Stimulated activated CD8-positive, alpha-beta memory T cell treated with anti-CD3 and anti-CD28 coated beads, Interleukin-4, amount 100 ng/mL, for 24 hours (primary cell): ENCODE measurements at places on chromosomes 3 and 15.

DNA sequence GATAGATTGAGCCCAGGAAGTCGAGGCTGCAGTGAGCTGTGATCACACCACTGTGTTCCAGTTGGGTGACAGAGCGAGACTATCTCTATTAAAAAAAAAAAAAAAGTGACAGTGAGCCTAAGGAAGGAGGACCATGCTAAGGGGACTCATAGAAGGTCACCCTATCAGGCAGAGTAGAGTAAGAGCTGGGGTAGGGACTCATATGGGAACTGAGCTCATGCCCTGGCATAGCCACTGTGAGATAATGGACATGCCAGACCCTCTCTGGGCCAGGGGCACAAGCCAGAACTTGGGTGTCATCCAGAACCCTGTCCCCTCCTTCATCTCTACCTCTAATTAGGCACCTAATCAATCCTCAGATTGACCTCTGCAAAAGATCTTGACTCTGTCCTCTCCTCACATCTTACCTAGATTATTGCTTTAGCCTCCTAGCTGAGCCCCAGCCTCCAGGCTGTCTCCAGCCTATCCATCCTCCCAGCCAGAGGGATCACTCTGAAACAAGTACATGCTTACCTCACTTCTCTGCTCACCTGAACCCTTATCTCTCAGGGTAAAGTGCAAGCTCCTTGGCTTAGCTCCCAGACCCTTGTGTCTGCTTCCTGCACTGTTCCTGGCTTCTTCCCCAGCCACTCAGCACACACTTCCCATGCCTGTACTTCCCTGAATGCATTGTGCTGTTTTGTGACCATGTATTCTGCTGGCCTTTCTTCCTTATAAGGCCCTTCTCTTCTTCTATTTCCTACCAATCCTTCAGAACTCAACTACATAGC is 76.4 kb downstream of the DAPK2 start:
- DNase-seq, result no peak

DNA sequence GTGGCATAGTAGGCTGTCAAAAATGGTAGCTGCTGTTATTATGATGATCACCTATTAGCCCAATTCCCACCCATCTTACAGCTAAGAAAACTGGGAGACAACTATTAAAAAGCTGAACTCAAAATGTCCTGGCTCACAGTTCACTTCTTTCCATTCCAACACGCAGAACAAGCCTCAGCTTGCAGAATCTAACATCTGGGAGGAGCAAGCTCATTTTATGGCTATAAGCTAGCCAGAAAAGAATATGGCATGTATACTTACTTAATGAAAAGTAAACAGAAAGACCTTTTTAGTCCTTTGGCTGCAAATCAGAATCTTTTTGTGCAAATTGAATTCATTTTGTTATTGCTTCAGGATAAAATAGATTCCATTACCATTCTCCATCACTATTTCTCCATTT is 34.8 kb upstream of the CFAP20DC start:
- DNase-seq, result no peak

- no peak for DNase-seq
Measured at GRCh38 chr3:197487911-197488391, 67.8 kb downstream of the BDH1 start.

- DNase-seq, result no peak
Measured at GRCh38 chr3:152413240-152413639, 144.5 kb downstream of the MBNL1 start.

DNA sequence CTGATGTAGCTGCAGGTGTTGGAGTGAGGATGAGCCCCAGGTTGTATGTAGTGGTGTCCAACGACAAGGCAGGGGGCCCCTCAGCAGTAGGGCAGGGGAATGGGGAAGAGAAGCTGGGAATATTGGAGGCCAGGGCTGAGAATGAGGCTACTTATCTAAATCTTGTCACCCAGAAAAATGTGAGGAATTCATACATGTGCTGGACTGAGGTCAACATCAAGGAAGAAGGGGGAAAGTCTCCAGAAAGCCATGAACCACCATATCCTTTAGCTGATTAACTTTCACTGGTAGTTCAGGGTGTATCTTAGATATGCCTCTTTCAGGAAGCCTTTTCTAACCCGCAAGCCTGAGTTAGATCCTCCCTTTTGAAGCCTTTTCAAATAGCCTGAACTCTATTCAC is 22.6 kb upstream of the FSTL1 start:
- DNase-seq, result no peak

DNA sequence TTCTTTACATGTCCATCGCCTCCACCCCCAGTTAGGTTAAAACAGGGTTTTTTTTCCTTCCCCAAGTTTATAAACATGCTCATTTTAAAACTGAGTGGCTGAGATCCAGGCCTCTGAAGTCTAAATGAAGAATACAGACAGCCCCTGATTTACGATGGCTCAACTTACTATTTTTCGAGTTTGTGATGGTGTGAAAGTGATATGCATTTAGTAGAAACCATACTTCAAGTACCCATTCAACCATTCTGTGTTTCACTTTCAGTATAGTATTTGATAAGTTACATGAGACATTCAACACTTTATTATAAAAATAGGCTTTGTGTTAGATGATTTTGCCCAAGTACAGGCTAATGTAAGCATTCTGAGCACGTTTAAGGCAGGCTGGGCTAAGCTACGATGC is 30.5 kb upstream of the GNB5 start:
- no peak for DNase-seq

DNA sequence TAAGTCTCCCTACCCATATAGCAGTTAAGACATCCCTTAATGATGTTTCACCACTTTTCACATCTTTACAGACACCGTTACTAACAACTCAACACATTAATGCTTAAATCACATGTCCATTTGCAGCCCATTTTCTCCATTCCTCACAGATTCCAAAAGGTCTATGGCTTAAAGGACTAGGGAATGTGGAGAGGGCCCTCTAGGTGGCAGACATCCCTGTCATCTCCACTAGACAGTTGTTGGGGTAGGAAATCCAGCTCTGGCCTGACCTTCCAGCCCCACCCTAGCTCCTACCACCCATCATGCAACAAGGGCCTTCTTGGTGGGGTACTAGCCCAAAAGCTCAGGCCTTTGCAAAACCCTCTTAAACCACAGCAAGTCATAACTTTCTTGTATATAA is 25.2 kb downstream of the CPEB1 start:
- no peak for DNase-seq

- DNase-seq, result no peak
Measured at GRCh38 chr15:41730543-41730942, 43.7 kb upstream of the MAPKBP1 start.

DNA sequence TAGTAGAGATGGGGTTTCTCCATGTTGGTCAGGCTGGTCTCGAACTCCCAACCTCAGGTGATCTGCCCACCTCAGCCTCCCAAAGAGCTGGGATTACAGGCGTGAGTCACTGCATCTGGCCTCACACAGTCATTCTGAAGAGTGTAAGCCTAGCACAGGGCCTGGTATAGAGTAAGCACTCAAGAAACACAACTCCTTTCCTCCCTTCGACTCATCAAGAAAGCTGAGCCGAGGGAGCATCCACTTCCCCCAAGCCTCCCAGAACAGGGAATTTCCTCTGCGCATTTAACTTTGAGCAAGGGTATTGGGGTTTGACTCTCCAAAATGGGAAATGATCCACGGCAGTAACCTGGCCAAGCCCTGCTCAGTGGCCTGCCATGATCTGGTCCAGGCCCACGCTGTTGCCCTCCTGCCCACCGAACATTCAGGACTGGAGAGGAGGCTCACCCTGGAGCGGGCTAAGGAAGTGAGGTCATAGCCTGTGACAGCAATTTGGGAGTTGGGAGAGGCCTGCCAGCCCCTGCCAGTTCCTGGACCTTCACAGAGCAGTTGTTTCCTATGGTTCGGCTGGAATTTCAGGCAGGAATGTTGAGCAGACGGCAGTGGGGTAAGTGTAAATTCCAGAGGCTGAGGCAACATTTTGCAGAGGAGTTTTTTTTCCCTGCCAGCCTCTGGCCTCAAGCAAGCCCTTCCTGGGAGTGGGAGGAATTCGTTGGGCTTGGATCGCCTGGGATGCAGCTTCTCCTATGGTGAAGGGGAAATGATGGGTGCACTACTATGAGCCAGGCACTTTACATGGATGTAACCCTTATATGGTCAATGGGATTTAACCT is 21.2 kb upstream of the SMAD3 start:
- no peak for DNase-seq

GRCh38 chr3:129121016-129121791 is 400 bp downstream of the RAB43 start:
- DNase-seq, result peak; percentile 23

DNA sequence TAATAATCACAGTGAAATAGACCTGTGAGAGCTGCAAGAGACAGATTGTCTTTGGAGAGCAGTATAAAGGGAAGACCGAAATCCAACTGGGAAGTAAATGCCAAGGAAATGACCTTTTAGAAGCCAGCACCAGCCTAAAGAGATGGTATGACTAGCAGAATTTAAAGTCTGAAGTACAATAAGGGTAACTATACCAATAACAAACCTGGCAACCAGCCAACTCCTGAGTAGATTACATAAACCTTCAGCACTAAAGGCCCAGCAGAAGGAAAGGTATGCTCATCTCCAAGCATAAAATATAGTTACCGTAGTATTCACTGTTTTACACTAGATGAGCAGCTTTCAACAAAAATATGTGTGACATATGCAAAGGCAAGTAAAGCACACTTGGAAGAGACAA is 155.1 kb upstream of the SATB1 start:
- no peak for DNase-seq

DNA sequence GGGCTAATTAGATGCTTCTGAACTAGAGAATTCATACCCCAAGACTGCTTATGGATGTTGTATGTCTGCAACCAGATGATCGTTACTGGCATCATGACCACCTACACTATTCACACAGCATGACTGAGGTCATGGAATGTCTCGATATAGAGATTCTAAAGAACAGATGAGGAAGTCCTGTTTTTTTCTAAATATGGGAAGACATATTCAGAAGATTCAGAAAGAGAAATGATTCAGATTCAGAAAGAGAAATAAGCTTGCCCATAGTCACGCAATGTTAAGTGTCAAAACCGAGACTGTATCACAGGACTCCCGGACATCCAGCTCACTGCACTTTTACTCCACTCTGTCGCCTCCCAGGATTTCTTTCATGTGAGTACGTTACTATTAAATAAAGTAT is 136.2 kb downstream of the TPRG1 start:
- DNase-seq, result no peak

DNA sequence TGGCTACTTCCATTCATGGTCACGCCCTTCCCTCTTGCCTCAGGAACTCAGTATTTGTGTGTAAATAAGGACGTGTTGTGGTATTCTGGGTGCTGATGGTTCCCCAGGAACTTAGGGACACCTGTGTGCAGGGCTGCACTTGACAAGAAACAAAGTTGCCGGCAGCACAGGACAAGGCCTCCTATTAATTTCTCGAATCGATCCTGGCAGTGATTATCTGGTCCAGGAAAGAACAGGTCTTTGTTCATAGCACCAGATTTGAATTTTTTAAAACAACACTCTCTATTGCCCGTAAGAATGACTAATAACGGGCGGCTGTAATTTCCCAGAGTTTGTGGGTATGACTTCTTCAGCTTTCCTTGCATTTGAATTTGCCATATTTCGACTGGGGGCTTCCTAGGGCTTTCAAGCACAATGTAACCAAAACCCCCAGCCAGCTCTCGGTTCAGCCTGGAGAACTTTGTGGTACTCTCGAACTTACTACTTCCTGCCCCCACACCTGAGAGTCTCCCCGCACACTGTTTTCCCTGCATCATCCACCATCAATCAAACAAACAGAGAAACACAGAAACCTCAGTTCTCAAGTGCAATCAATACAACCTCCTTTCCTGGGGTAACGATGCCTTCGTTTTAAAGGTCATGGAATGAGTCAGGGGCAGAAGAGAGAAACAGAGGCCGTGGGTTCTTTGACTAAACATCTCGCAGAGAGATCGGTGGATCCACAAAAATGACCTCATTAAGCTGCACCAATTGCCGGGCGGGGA is 241.7 kb upstream of the ICE2 start:
- peak; percentile 20 for DNase-seq

GRCh38 chr3:97256060-97256459 is 441.7 kb downstream of the EPHA6 start:
- no peak for DNase-seq

GRCh38 chr15:99986297-99987118 is 253.3 kb upstream of the LYSMD4 start:
- DNase-seq, result no peak

DNA sequence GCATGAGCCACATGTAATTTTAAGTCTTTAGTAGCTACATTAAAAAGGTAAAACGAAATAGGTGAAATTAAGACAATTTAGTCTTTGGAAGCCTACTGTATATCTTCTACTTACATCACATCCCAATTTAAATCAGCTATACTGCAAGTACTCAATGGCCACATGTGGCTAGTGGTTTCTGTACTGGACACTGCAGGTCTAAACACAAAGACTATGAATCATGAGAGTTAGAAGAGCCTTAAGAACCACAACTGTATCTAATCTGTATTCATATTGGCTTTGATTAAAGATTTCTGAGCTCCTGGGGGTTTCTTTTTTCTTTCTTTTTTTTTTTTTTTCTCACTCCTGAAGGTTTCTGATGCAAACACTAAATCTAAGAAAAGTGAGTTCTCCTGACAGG is 2.3 kb upstream of the EIF1B start:
- no peak for DNase-seq

GRCh38 chr15:77387365-77388105 is 32.4 kb downstream of the PEAK1 start:
- DNase-seq, result no peak

DNA sequence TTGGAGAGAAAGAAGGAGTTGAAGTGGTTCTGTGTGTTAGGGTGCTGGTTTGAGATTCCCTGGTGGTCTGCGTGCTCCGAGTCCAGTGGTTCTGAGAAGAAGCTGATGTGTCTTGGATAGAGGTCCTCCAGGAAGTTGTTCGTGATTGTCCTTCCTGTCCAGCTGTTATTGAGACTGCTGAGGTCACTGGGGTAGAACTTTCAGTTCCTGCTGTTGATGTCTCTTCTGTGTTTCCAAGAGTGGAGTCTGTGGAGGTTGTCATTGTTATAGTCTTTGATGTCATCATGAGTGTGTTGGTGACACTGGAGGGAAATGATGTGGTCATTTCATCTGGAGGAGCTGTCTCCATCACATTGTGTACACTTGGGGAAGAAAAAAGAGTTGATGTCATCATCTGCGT is 20.8 kb downstream of the MUC4 start:
- no peak for DNase-seq

GRCh38 chr15:74613953-74614743 is 1.5 kb upstream of the CLK3 start:
- no peak for DNase-seq

GRCh38 chr15:98800437-98801233 is 152.3 kb downstream of the IGF1R start:
- no peak for DNase-seq

- DNase-seq, result no peak
Measured at GRCh38 chr3:71131375-71132314, 451.9 kb downstream of the FOXP1 start.

DNA sequence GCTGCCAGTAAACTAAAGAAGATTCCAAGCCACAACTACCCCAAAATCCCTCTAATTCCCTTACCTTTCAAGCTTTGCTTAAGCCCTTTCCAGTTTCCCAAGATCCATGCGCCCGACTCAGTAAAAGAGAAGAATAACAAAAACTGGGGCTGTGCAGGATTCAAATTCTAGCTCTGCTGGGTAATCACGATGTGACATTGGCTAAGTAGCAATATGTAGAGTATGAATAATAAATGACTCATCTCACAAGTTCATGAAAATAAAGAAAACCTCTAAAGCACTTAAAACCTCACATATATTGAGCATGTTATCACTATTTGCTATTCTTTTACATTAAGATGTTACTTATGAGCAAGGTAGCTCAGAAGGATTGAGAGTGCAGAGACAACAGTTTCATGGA is 522.2 kb upstream of the ZNF717 start:
- DNase-seq, result no peak

- DNase-seq, result no peak
Measured at GRCh38 chr3:52298149-52299098, 10.8 kb downstream of the GLYCTK start.
